Adrenal gland (tissue), 19 donors: ENCODE measurements at places on chromosomes 7 and 10. TPM values are rescaled to one million over a fixed set of nuclear protein-coding genes. Genes with fewer than 3 reads are reported as not detected.

DNA sequence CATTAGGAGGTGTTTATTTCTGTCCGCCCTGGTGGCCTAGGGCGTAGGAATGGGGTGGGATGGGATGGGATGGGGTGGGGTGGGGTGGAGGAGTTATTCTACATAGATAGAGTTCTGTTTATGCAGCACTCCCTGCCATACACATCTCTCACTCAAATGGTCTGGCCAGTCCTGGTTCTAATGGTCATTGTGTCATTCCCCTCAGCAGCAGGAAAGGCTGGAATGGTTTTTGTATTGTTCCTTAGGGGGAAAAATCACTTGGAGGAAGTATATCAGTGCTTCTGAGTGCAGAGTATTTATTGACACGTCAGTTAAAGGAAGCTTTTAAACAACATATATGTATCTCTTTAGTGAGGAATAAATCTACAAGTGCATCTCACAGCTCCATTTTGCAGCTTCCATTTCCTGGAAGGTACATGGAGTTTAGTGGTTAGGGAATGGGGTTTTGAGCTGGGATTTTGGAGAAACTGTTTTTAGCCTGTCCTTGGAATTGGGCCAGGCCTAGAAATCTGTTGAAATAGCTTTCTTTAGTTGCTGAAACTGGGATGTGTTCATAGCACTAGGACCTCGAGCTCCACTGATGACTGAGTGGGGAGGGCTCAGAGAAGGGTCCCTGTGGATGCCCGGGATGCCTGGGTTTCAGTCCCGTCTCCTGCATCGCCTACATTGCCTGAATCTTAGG lies 8.3 kb downstream of the TSPAN14 start:
- peaks cover 88% of the 10 kb centered on the region for H3K4me1 ChIP-seq
- no peak overlapping the region for H3K4me3 ChIP-seq
- peak overlapping the region; percentile 63 for H3K27ac ChIP-seq
- H3K27me3 ChIP-seq, result no peaks in the 10 kb centered on the region
- peak; percentile 55 for DNase-seq
- no peaks in the 10 kb centered on the region for H3K36me3 ChIP-seq

GRCh38 chr10:58393317-58393716 lies 8.1 kb downstream of the TFAM start:
- H3K27me3 ChIP-seq, result no peaks in the 10 kb centered on the region
- no peaks in the 10 kb centered on the region for H3K36me3 ChIP-seq
- peaks cover 4% of the 10 kb centered on the region for H3K4me1 ChIP-seq
- DNase-seq, result no peak
- no peak overlapping the region for H3K27ac ChIP-seq

GRCh38 chr7:1961701-1962276 lies 271.0 kb downstream of the MAD1L1 start:
- H3K27ac ChIP-seq, result no peak overlapping the region
- no peak for DNase-seq
- H3K4me3 ChIP-seq, result no peak overlapping the region
- H3K36me3 ChIP-seq, result no peaks in the 10 kb centered on the region

- H3K36me3 ChIP-seq, result no peaks in the 10 kb centered on the region
- H3K4me3 ChIP-seq, result no peak overlapping the region
- H3K27me3 ChIP-seq, result peaks cover 20% of the 10 kb centered on the region
- H3K4me1 ChIP-seq, result no peaks in the 10 kb centered on the region
- DNase-seq, result no peak
These were observed 96.6 kb upstream of the GPR26 start for GRCh38 chr10:123569436-123570035.

The PAPSS2 gene
- total RNA-seq, result 182 TPM

The TSPAN33 gene
- total RNA-seq, result 12.3 TPM

The TMUB1 gene
- total RNA-seq, result 41.1 TPM

The CYP26A1 gene
- 0.52 TPM for total RNA-seq

The CYP3A7 gene
- not detected for total RNA-seq

DNA sequence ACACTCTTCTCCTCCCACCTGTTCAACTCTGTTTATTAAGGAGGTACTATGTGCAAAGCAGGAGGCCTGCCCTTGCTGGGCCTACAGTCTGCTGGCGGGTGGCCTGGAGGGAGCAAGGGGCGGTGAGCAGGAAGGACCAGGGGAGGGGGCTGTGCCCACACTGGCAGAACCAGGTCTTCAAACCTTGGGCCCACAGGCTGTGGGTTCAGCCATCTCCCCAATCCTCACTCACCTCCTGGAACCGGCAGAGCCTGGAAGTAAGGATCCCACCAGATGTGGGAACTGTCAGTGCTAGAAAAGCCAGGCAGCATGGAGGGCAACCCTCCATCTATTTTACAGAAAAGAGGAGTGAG lies 50.8 kb downstream of the CAMK2B start:
- no peak overlapping the region for H3K4me3 ChIP-seq
- no peaks in the 10 kb centered on the region for H3K36me3 ChIP-seq
- H3K27ac ChIP-seq, result no peak overlapping the region
- DNase-seq, result no peak
- H3K27me3 ChIP-seq, result no peaks in the 10 kb centered on the region
- H3K4me1 ChIP-seq, result no peaks in the 10 kb centered on the region

The VWA2 gene
- not detected for total RNA-seq

DNA sequence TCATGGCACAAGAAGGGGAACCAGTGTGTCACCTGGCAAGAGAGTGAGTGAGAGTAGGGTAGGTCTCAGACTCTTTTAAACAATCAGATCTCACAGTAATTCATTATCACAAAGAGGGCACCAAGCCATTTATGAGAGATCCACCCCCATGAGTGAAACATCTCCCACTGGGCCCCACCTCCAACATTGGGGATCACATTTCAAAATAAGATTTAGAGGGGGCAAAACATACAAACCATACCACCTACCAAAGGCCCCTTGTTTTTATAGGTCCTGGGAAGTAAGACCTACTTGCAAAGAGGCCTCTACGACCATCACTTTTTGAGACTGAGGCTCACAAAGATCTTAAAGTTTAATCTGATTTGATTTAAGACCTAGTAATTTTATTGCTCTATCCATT lies 134.9 kb downstream of the NRCAM start:
- DNase-seq, result no peak
- no peak overlapping the region for H3K4me3 ChIP-seq
- H3K4me1 ChIP-seq, result peaks cover 24% of the 10 kb centered on the region
- no peak overlapping the region for H3K27ac ChIP-seq
- no peaks in the 10 kb centered on the region for H3K36me3 ChIP-seq

The TUBAL3 gene
- total RNA-seq, result not detected
